Caco-2 (cell line): ENCODE measurements at places on chromosomes 16 and 17. TPM values are rescaled to one million over a fixed set of nuclear protein-coding genes. Genes with fewer than 3 reads are reported as not detected.

NECAB2 gene
- 0.68 and 0.79 TPM in 2 replicates for total RNA-seq

SHBG gene
- 0.93 and 1.2 TPM in 2 replicates for total RNA-seq

DNA sequence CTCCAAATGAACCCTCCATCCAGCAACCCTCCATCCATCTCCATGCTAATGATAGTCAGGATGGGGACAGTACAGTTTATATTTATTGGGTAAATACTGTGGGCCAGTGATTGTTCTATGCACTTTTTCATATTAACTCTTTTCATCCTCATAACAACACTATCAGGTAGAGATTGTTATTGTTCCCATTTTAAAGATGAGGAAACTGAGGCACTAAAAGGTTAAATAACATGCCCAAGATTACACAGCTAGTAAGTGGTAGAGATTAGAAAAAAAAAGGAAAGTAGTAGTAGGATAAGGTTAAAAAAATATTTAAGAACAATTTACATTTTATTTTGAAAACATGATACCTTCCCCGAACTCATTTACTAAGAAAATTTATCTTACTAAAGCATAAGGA lies 21.9 kb upstream of the SUPT4H1 start:
- H3K27ac ChIP-seq = no peak overlapping the region
- H3K36me3 ChIP-seq = peaks cover 1% of the 10 kb centered on the region
- no peaks in the 10 kb centered on the region for H3K27me3 ChIP-seq

GRCh38 chr16:20307240-20307671 lies 20.1 kb downstream of the GP2 start:
- no peak overlapping the region for H3K4me3 ChIP-seq
- no peak overlapping the region for H3K27ac ChIP-seq
- H3K4me1 ChIP-seq = no peaks in the 10 kb centered on the region
- no peaks in the 10 kb centered on the region for H3K27me3 ChIP-seq
- no peaks in the 10 kb centered on the region for H3K36me3 ChIP-seq

DNA sequence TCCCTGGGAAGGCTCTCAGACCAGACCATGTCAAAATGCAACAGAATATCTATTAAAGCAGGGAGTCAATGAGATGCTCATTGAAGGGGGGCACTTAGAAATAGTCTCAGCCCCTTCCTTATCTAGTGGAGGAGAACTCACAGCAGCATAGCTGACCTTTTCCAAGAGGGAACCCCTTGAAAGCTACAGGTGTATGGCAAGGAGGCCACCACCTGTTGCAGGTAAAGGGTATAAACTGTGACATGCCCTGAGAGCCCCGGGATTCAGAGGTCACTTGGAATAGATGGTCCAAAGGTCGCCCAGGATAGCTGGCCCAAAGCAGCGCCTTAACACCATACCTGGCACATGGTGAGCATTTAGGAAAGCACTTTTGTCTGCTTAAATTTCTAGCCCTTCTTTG lies 120.2 kb upstream of the RPL38 start:
- no peak overlapping the region for H3K27ac ChIP-seq
- no peaks in the 10 kb centered on the region for H3K36me3 ChIP-seq
- peaks cover 3% of the 10 kb centered on the region for H3K27me3 ChIP-seq

DNA sequence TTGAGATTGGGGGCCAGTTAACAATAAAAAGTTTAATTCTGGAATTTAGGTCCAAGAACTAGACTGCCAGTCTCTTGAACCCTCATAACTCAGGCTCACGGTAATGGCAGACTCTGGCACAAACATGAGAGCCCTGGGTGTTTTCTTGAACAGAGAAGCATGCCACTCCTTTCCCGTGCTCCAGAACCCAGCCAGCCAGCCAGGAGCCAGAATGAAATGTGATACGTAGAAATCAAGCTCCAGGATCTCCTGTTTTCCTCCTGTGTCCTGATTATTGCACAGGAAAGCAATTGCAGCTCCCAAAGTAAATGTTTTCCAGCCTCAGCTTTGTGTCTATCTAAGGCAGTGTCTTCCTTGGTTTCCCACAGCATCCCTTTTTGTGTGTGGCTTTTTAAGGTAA lies 46.2 kb upstream of the NOL11 start:
- 0 out of 2 replicates have a peak, but pooled peaks cover 8% of the 10 kb centered on the region for H3K4me1 ChIP-seq
- H3K4me3 ChIP-seq = no peak overlapping the region
- H3K36me3 ChIP-seq = no peaks in the 10 kb centered on the region

DNA sequence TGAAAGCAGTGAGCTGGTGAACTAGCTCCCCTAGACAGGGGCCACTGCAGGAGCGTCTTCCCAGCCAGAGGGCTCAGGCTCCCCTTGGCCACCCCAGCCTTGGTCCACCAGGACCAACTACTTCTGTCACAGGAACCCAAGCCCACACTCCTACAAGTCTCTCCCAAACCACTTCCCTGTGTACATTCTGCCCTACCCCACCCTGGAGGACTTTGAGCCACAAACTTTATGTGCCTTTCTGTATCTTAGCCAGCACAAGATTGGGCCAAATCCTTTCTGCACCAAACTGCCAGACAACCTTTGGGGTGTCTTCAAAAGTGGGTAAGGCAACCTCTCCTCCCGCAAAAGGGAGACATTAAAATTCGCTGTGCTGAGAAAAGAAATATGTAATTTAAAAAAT lies 31.6 kb downstream of the EFCAB5 start:
- no peaks in the 10 kb centered on the region for H3K27me3 ChIP-seq
- no peak overlapping the region for H3K27ac ChIP-seq
- no peaks in the 10 kb centered on the region for H3K36me3 ChIP-seq
- H3K4me3 ChIP-seq = no peak overlapping the region
- no peaks in the 10 kb centered on the region for H3K4me1 ChIP-seq

DNA sequence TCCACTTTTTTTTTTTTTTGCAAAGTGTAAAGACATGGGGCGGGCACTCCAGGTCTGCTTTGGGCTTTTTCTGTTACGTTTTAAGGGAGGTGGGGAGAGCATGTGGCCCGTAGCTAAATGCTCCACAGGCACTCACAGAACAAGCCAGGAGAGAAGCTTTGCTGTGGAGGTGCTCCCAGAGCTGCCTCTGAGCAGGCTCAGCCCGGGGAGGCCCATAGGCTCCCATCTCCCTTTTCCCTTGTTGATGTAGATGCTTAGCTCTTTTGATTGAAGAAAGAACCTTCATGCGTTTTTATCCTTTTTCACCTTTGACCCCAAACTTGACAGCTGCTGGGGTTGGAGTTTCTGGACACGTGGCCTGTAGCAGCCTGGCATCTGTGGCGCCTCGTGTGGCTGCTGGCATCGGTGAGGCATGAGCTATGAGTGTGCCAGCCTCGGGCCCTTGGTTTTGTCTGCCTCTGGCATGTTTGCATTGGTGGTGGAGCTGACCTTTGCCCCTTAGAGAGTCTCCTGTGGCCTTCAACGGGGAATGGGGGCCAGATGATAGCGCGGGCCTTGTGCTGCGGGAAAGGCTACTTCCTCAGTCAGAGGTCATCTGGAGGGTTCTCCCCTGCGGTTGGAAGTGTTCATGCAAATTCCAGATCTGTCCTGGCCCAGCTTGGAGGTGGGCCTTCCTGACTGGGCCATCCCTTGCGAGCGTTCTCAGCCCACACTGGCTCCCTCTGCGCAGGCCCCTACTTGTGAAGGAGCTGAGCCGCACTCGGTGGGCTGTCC lies 20.0 kb upstream of the IL17C start:
- H3K4me1 ChIP-seq = peaks cover 10% of the 10 kb centered on the region; the same call in 1 of the 2 replicates
- H3K27ac ChIP-seq = peak overlapping the region; percentile 33
- H3K36me3 ChIP-seq = peaks cover 11% of the 10 kb centered on the region
- H3K27me3 ChIP-seq = no peaks in the 10 kb centered on the region
